Kidney capillary endothelial cell (primary cell): ENCODE measurements at places on chromosomes 2 and 18.

GRCh38 chr18:6795307-6795706 is 65.8 kb downstream of the ARHGAP28 start:
- DNase-seq, result no peak

GRCh38 chr2:230162981-230163380 is 56.8 kb downstream of the SP110 start:
- DNase-seq, result no peak

GRCh38 chr18:48985161-48985560 is 34.4 kb upstream of the SMAD7 start:
- no peak for DNase-seq

DNA sequence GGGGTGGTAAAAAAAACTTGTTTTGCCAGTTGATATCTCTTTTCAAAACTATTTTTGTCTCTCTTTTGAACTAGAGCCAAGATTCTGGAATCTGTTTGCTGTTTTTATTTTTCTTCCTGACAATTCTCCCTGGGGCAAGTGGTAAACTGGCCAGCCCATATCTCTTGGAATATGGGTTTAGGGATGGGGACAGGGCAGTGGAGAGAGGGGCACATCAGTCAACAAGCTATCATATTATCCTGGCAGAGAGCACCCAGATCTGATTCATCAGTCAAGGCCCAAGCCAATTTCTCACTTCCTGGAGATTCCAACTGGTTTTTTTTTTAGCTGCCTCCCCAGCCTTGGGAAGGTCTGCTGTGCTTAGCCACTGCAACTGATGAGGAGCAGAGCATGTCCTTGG is 52.3 kb downstream of the ARHGAP28 start:
- peak; percentile 68 for DNase-seq

GRCh38 chr2:203682688-203683130 is 23.7 kb upstream of the CD28 start:
- DNase-seq, result peak; percentile 64

DNA sequence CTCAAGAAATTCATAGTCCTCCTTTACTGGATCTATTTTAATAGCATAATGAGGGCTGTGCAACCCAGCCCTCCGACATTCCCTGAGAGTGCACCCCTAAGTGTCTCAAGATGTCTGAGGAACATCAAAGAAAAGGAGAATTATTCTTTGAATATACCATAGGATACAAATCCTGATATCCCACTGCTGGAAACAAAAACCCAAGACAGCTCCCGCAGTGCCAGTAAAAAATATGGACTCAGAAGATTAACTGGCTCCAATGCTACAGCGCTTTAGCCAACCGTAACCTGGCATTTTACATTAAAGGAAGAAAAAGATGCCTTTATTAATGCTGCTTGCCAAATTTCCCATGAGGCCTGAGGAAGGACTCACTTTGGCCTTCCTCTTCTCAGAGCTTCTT is 168.4 kb downstream of the TTC32 start:
- DNase-seq, result no peak

GRCh38 chr18:53874103-53874502 is 350.4 kb downstream of the MBD2 start:
- DNase-seq, result no peak
